DND-41 (cell line): ENCODE measurements at places on chromosomes 1 and 21.

- no peak for DNase-seq
These were observed 67.0 kb upstream of the C1orf21 start for GRCh38 chr1:184319879-184320278.

GRCh38 chr1:245788886-245789285 is 634.1 kb downstream of the KIF26B start:
- DNase-seq = no peak

DNA sequence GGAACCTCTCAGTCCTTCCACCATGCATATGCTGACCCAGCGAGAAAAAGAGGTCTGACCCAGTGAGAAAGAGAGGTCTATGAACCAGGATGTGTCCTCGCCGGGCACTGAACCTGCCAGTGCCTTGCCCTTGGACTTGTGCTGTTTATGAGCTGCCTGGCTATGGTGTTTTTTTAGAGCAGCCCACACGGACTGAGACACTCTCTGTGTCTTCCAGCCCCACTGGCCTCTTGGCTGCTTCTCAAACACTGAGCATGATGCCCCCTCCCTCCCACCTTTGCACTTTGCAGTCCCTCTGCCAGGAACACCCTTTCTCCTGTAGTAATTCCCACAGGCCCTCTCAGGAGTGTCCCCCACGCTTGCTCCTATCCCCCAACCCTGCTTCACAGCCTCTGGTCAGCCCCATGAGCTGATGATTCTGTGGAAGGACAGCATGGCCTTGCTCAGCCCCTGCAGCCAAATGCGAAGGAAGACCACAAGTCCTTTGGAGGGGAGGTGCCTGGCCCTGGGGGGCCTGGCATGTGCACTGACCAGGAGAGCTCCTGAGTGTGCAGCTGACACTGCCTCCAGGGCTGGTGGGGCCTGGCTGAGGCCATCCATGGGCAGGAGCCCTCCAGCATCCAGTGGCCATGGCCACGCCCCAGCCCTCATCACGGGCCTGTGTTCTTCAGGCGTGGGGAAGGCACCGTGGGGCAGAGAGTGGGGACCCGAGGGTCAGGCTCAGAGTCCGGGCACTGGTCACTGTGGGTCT is 23.8 kb downstream of the WNT3A start:
- DNase-seq = no peak

DNA sequence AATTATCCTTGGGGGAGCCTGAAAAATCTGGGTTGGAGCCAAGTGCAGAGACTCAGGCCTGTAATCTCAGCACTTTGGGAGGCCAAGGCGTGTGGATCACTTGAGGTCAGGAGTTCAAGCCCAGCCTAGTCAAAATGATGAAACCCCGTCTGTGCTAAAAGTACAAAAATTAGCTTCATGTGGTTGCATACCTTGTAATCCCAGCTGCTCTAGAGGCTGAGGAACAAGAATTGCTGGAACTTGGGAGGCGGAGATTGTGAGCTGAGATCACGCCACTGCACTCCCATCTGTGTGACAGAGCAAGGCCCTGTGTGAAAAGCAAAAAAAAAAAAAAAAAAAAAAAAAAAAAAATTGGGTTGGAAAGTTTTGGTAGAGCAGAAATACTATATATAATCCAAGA is 1563.6 kb upstream of the PRMT6 start:
- DNase-seq = no peak

GRCh38 chr1:167683226-167683625 is 38.6 kb upstream of the MPZL1 start:
- no peak for DNase-seq

- DNase-seq = no peak
These were observed 72.1 kb downstream of the GPR52 start for GRCh38 chr1:174519844-174520243.

- DNase-seq = no peak
These were observed 932 bp downstream of the RPF1 start for GRCh38 chr1:84479998-84480397.

DNA sequence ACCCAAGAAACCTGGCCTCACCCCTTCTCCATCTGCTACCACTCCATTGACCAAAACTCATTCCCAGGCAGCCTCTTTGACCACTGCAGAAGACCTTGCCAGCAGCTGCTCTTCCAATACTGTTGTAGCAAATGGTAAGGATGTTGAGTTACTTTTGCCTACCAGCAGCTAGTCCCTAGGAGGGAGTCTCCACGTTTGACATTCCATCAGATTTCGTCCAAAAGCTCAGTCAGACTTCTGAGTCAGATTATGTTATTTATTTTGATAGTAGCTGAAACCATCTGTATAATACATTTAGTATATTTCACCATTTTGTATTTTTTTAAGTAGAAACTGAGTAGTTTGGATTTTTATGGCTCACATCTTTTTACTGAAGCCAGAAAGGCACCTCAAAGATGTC is 51.5 kb upstream of the WNT2B start:
- no peak for DNase-seq

DNA sequence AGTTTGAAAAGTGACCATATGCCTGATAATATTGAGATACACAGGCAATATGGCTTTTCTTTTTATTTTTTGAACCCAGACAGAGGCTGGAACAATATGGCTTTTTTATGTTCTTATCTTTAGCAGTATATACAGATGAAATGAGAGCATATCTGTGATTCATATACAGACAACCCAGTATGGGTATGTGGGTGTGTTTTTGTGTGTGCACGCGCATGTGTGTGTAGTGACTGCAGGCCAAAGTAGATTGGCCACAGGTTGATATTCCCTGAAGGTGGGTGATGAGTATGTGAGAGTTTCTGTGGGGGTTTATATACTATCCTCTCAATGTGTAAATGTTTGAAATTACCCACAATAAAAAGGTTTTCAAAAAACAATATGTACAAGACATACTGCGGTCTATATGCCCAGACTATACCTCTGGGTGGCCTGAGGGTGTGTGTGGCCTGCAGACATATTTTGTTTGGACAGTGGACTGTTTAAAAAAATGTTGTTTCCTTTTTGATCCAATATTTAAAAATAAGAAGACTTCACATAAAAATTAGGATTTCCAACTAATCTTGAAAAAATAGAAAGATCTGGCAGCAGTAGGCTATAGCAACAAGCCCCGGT is 26.3 kb upstream of the TIAM1 start:
- no peak for DNase-seq

GRCh38 chr1:54024358-54024757 is 6.4 kb upstream of the LDLRAD1 start:
- no peak for DNase-seq

DNA sequence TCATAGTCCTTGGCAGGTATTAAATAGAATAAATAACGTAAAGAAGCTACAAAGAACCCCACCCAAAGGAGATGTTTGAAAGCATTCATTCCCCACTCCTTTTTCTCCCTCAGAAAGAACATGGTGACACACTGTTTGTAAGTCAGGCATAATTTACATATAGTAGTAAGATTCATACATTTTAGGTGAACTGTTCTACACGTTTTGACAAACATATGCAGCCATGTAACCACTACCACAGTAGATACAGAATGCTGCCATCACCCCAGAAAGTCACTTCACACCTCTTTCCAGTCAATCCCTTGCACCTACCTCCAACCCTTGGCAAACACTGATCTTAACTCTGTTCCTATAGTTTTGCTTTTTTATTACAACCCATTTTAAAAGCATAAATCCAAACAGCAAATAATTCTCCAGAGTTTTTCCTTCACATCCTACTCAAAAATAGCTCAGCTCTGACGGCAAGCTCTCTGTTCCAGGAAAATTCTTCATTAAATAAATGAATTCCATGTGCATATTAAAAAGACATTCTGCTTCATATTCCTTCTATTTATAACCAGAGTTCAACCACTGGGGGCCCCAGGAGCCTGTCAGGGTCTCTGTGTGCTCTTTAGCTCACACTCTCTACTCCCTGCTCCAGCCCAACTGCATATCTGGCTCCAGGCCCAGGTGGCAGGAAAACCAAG is 258.8 kb downstream of the PLPP3 start:
- no peak for DNase-seq

DNA sequence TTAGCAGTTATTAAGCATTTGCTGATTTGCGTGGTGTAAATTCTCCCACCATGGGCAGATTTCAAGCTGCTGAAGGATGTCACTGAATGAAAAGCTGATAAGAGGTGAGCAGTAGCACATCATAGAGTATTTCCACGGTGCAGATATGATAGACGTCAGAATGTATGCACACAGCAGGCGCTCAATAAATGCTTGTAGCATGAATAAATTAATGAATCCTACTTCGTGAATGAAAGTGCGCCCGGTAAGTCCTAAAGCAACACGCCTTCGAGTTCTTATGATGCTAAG is 510 bp upstream of the UBIAD1 start:
- DNase-seq = no peak

DNA sequence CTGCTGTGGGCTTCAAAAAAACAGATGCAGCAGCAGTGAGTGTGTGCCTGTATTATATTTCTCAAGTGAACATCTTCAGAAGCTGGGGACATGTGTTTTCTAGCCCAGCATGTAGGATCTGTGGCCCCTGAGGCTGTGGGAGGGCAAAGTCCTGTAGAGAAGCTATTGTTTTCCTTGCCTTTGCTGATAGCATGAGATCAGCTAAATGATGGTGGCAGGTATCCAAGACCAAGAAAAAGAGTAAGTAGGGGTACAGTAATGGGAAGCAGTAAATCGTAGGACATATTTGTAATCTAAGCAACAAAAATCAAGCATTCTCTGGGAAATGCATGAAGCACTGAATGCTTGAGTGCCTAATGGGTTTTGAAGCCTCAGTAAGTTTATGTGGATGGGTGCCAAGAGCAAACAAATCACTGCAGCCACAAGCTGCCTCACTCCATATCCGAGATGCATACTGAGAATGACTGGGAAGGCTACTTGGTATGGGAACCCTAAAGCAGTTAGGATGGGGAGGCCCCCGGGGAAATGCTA is 98.3 kb downstream of the CD58 start:
- DNase-seq = no peak
